ENCODE measurements at places on chromosomes 2 and 18.

DNA sequence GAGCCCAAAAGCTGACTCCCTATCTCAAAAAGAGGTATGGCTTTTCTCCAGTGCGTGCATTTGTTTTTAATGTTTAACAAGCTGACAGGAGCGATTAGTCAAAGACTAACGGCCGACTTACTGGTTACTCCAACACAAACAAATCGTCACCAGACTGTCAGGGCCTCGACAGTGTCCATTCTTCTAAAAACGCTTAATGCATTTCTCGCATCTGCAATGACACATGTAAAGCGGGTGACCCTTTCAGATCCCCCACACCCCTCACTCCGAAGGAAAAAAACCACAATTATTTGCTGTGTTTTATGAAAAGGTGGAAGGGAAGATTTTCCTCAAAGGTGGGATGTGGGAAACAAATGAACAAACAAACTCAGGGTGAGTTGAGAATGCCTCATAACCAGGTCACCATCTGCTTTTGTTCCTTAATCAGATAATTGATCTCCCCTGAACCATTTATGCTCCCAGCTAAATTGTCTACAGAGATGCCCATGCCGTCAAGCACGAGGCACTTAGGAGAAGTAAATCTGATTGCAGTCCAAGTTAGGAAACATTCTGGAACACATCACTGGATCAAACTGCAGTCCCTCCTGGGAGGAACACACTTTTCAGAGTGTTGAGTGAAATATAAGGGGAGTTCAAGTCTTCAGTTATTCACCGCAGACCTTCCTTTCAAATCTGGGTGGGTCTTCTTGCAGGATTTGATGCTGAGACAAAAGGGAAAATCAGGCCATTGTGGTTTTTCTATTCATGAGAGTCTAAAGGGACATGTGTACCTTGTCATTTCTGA, 340.8 kb downstream of the CMPK2 start:
- DNase-seq: no peak

DNA sequence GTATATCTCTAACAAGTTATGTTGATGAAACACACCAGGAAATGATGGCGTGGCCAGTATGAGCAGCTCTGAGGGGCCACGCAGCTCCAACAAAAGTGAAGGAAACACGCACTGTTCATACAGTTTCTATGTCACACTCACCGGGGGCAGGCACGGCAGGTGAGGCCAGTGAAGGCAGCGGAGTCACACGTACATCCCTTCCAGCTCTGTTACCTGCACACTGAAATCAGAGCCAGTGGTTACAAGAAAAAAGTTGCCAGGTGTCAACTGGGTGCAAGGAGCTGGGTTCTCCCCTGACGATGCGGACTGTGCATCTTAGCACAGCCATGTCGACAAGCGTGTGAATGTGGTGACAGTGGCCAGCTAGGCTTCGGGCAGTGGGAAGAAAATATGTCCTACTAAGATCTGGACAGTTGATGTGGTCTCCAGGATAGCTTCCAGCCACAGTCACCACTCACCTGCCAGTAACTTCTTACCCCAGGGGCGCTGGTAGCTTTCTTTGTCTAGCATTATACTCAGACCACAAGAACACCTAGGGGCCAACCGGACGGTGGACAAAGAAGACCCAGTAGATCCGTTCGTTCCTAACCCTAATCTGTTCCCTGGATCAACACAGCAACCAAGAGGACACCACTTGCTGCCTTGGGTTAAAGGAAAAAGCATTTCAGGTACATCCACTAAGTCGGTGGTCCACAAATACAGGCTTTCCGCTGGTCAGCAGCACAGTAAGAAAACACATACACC, 10.1 kb downstream of the HJURP start:
- DNase-seq: no peak

DNA sequence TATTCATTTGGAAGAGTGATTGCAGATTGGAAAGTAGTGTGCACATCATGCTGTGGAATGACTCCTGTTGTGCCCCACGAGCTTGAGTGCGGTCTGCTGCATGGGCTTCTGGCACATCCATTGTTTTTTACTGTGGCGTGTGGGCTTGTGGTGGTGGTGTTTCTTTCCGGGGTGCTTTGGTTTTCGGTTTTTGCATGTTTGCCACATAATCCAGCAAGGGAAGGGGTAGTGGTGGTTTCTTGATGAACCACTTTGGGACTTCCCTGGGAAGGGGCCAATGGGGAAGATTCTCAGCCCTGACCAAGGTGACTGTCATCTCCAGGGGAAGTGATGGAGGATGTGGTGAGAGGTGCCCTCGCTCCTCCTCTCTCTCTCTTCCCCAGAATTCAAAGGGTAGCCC, 57.0 kb downstream of the COA5 start:
- no peak for DNase-seq

DNA sequence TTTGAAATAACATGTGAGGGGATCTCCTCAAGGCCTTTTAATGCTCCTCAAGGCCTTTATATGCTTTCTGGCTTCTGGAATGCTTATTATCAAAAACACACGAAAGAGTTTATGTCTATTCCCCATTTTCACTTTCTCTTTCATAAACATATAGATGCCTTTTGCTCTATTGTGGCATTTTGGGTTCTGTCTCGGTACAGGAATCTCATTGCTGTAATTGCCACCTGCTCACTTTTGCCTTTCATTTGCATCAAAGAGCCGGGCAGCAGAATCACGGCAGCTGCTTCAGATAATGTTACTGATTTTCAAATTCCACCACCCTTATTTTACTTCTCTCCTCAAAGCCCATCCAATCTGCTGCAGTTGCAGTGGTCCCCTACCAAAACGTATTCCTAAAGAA, 54.8 kb upstream of the LPIN2 start:
- DNase-seq: no peak

DNA sequence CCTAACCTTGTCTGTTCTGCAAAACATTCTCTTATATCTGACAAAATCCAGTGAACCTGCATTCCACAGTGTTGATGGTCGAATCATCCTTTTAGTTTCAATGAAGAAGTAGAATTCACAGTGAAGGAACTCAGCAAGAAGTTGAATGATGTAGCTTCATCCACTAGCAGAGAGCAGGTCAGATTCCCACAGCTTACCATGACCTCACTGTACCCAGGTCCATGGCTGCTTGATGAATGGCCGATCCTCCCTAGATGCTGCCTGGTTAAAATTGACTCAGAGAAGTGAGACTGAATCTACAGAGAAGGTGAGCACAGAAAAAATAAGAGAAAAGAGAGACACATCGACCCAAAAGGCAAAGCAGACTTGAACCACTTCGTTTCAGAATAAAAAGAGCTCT, 906.0 kb upstream of the CHAC2 start:
- DNase-seq: no peak

Data from BJ (cell line).